RWPE1 (cell line): ENCODE measurements at places on chromosomes 4 and X.

GRCh38 chr4:186789651-186790050 is 66.0 kb upstream of the FAT1 start:
- DNase-seq = no peak

DNA sequence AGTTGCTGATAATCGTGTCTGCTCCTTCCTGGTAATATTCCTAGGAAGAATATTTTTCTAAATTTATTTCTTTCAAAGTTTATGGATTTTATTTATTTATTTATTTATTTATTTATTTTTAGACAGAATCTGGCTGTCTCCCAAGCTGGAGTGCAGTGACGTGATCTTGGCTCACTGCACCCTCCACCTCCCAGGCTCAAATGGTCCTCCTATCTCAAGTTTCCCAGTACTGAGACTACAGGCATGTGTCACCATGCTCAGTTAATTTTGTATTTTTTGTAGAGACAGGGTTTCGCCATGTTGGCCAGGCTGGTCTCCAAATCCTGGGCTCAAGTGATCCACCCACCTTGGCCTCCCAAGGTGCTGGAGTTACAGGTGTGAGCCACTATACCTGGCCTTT is 48.9 kb downstream of the PDLIM5 start:
- DNase-seq = no peak

DNA sequence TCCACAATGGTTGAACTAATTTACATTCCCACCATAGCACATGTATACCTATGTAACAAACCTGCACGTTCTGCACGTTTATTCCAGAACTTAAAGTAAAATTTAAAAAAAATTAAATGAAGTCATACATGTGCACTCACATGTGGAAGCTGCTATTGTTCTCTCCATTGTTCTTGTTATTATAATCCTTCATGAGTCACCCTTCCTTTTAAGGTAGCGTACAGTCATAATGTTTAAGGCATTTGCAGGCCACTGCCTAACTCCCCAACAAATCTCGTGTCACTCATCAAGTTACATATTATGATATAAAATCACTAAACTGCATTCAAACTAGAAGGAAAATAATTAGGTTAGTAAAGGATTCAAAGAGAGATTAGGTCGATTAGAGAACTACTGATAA is 63.6 kb downstream of the SLC7A11 start:
- DNase-seq = peak; percentile 5

- no peak for DNase-seq
Observed at GRCh38 chr4:126553248-126553647, 1079.5 kb upstream of the INTU start.

DNA sequence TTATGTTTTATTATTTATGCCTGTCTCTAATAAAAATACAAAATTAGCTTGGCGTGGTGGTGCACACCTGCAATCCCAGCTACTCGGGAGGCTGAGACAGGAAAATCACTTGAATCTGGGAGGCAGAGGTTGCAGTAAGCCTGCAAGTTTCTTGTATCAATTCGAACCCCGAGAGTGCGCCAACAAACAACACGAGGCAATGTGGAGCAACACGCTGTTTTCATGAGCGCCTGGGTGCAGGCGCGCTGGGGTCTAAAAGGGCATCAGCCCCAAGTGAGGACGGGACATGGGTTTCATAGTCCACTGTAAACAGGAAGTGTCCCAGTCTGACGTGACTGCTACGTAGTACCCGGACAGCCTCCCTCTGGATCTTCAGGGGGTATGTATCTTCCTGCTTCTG is 1634.6 kb upstream of the AGA start:
- no peak for DNase-seq

DNA sequence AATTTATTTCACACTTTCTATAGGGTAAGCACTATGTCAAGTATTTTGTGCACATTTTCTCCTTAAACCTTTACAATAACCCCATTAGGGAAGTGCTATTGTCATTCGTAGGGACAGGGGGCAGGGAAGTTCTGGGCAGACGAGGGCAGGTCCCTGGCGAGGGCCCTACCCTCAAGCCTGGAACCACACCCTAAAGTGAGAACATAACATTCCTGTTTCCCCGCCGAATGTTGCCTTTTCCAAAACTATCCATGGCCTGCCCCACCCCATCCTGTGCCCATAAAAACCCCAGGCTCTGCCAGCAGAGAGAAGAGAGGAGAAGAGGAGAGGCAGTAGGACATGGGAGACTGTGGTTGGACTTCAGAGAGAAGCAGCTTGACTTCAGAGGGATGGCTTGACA is 39.8 kb upstream of the CCKAR start:
- no peak for DNase-seq

GRCh38 chr4:145482209-145483037 is 770 bp downstream of the SMAD1 start:
- peak; percentile 46 for DNase-seq

DNA sequence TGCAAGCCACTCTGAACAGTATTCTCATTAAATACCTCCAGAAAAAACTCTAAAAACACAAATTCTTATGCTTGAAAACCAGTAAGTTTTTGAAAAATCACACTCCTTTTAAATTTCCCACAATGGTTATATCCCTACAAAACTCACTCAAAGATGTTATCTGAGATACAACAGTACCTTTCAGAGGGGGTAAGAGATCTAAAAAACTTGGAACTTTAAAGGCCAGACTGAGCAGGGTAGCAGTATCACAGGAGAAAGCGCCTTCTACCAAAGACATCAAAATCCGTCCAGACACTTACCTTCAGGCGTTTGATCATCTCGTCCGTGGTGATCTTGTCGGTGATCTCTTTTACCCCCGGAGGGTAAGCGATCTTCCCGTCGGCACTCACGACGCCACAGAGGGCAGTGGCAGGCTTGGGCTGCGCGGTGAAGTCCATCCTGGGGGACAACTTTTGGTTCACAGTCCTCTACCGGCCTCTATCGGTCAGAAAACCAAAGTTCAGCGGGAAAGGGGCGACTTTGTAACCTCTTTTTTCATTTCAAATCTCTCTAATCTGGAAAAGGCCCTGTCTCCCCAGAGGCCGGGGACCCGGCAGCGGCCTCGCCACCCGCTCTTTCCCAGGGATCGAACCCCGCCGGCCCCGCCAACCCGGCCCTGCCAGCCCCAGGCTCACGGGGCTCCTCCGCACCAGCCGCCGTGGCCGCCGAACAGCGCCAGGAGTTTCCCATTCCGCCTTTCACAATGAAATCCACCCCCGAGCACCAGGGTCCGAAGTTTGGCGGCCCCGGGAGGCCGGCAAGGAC is 1.4 kb downstream of the PDS5A start:
- DNase-seq = peak; percentile 71

- DNase-seq = no peak
Observed at GRCh38 chr4:48190839-48191238, 56.8 kb upstream of the TXK start.

GRCh38 chr4:14916554-14917297 is 85.6 kb upstream of the CPEB2 start:
- DNase-seq = peak; percentile 24

DNA sequence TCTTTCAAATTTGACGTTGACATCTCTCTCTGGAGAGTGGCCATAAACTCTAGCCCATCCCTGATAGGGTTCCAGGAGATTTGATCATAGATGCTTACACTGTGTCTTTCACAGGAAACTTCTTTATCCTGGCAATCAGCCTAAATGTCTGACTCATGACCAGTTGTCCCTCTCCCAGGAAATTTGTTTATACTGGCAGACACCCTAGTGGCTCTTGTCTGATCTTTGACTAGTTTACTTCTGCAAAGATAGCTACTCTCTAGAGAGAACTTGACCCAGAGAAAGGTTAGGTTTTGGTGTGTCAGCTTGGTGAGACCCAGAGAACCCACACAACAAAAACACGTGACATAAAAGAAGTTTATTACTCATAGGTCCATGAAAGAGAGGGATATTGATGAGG is 509.8 kb downstream of the CENPC start:
- peak; percentile 25 for DNase-seq

- DNase-seq = peak; percentile 44
Observed at GRCh38 chr4:57442831-57443291, 332.7 kb upstream of the IGFBP7 start.

DNA sequence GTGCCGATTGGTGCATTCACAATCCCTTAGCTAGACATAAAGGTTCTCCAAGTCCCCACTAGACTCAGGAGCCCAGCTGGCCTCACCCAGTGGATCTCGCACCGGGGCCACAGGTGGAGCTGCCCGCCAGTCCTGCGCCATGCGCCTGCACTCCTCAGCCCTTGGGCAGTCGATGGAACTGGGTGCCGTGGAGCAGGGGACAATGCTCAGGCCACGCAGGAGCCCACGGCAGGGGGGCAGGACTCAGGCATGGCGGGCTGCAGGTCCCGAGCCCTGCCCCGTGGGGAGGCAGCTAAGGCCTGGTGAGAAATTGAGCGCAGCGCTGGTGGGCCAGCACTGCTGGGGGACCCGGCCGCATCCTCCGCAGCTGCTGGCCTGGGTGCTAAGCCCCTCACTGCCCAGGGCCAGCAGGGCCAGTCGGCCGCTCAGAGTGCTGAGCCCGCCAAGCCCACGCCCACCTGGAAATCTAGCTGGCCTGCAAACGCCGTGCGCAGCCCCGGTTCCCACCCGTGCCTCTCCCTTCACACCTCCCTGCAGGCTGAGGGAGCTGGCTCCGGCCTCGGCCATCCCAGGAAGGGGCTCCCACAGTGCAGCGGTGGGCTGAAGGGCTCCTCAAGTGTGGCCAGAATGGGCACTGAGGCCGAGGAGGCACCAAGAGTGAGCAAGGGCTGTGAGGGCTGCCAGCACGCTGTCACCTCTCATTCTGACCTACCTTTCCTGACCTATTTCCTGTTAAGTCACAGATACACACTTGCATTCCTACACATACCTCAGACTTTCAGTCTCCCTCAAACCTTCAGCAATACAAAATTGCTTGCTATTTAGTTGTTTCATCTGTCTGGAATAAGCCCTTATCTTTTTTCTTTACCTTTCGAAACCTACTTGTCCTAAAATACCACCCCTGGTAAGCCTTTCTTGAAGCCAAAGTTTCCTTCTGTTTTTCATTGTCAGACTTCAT is 20.7 kb downstream of the UBE2K start:
- DNase-seq = no peak

- DNase-seq = peak; percentile 73
Observed at GRCh38 chr4:176769514-176769913, 23.2 kb downstream of the VEGFC start.

- DNase-seq = no peak
Observed at GRCh38 chr4:186861317-186861716, 137.7 kb upstream of the FAT1 start.

DNA sequence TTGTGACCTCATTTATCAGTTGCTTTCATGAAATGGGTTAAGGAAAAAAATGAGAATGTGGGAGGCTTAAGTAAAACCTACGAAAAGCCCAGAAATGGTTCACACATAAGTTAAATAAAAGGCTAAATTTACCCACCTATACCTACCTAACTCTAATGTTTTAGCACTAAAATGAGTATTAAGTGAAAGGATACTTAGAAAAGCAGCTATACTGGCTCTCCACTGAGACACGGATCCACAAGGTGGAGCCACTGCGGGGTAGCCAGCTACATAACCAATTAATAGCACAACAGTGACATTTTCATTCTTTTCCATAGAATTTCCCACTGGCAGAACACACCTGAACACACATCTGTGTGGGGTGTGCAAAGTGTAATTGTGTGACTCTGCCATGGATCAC is 101.9 kb downstream of the MAML3 start:
- DNase-seq = peak; percentile 26
